ENCODE measurements at places on chromosomes 16 and 17.

DNA sequence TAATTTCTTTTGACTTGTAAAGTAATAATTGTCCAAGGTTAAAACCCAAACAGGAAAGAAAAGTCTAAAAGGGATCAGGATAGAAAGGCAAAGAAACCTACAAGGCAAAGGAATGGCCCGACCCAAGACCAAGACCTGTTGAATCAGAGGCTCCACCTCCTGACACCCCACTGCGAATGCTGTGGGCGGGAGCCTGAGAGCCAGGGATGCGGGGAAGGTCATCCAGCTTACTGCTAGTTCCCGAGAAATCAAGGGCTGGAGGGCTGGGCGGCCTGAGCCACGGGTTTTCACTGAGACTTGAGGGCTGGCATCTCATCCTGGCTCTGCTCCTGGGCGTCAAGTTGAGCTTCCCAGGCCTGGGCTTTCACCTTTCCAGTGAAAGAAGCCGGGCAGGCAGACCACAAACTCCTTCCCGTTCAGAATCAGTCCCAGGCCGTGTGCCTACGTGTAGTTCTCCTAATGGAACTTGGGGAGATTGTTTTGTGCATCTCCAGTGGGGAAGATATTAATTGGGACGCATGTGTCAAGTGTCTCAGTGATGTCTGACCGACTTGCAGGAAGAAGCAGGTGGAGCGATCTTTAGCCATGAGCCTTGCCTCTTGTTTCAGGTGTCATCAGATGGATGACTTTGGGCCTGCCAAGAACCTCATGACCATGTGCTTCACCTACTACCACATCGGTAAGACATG, 36.9 kb downstream of the CIBAR2 start:
- DNase-seq: no peak

GRCh38 chr17:17151055-17151454, 55.1 kb downstream of the PLD6 start:
- DNase-seq: no peak

- DNase-seq: peak; percentile 90
These were observed 68.0 kb upstream of the MRTFB start for GRCh38 chr16:14003074-14003570.

- no peak for DNase-seq
These were observed 72.9 kb downstream of the DNAH17 start for GRCh38 chr17:78504156-78504925.

DNA sequence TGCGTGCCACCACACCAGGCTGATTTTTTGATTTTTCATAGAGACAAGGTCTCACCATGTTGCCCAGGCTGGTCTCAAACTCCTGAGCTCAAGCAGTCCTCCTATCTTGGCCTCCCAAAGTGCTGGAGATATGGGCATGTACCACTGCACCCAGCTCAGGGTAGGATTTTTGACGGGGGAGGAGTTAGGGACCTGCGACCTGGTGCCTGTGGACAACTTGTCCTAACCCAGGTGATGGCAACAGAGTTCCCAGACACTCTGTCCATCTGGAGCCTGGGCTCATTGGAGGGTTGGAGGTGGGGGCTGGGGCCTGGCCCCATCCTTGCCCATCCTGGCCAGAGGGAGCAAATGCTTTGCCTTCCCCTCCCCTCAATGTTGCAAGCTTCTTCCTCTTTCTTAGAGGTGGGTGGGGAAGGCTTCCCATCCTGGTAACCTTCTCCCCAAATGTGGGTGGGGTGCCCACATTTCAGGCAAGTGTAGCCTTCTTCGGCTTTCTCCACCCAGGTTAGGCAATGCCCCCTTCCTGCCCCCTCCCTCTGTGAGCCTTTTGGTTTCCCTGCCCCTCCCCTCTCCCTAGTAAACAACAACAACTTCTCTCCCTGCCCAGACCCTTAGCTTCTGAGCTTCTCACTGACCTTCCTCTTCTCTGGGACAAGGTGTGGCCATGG, 24.9 kb downstream of the RARA start:
- DNase-seq: no peak

DNA sequence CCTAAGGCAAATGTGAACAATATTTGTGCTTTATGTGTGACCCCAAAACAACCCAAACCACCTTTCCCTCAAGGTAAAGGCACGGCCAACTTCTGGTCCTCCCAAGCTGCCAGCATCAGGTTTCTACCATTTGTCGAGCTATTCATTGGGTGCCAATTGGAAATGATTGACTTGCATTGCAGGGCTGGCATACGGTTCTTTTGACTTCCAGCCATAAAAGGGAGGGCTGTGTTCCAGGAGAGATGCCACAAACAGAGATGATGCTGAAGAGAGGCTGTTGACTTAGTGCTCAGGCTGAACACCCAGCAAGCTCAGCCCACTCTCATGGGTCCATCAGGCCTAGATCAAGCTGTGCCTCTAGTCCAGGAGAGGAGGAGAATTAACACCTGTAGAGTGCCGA, 252.4 kb downstream of the GRIN2A start:
- peak; percentile 76 for DNase-seq

DNA sequence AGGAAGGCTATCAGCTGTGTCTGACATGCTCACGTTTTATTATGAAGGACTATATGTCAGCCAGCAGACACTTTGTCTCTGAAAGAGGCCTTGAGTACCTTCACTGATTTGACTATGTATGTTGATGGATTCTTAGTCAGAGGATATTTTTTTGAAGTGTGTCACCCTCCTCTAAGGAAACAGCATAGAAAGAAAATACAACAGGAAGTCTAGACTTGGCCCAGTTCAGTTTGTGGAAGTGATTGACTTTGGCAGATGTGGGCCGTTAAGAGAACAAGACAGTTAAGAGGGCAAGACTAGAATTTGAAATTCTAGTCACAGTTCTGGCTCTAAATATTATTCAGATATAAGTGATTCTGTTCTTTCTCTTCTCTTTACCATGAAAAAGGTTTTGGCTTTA, 471.5 kb downstream of the CDH8 start:
- no peak for DNase-seq

GRCh38 chr16:67694611-67695010, 24.5 kb downstream of the GFOD2 start:
- no peak for DNase-seq

GRCh38 chr16:88639231-88640038, 1.1 kb downstream of the IL17C start:
- DNase-seq: no peak

DNA sequence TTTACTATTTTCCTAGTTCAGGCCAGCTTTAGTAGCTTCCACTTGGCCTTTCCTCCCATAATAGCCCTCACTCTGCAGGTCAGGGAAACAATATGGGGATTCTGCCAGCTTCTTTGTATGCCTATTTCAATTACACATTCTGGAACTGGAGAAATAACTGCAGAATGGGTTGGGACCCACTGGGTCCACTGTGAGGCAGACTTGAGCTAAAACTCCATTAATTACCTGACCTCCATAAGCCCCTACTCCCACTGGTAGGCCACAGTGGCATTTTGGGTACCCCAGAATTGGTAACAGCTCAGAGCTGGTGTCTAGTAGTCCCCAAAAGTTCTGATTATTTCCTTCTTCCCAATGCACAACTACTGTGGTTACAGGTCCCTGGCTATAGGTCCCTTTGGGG, 16.7 kb upstream of the TENT4B start:
- no peak for DNase-seq

GRCh38 chr16:66706506-66706880, 9.9 kb upstream of the CMTM4 start:
- no peak for DNase-seq

All from Ammon's horn (tissue), 1 donor.